ENCODE measurements at places on chromosomes 16 and 17.

DNA sequence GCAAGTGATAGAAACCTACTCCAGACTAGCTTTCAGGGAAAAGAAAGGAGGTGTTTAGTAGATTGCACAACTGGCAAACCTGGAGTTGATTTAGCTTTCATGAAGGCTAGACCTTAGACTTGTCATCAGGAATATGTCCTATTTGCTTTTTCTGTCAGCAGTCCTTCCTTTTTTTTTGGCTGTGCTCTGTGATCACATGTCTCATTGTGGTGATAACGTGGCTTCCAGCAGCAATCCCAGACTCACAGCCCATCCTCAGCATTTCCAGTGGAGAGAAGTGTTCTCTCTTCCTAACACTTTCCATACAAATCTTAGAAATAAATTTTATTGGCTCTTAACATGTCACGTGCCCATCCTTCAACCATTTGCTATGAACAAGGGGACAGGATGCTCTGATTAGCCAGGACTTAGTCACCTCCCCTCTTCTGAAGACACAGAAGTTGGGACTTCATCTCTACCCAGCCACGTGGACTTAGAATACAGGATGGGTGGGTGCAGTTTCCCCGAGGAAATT is 74.7 kb downstream of the CDH13 start:
- no peak for DNase-seq

GRCh38 chr17:1110862-1111598 is 68.8 kb downstream of the ABR start:
- DNase-seq: no peak

GRCh38 chr16:84918006-84918909 is 93.1 kb downstream of the ZDHHC7 start:
- DNase-seq: no peak

DNA sequence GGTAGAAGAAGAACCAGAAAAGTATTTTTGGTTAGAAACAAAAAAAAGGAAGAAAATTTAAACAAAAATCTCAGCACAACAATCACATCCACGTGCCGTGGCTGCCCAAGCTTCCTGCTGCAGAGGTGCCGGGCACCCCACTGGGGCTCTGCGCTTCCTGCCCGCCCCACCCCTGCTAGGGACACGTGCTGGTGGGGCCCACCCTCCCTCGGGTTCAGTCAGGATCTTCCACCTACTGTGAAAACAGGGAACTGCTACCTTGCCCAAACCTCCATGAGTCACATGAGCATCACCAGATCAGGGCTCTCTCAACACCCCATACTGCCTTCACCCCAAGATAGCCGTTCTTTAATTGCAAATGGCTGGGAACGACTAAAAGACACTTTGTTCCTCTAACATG is 24.4 kb upstream of the CYTH1 start:
- no peak for DNase-seq

- no peak for DNase-seq
These were observed 2.0 kb downstream of the CACNA1G start for GRCh38 chr17:50562242-50563091.

DNA sequence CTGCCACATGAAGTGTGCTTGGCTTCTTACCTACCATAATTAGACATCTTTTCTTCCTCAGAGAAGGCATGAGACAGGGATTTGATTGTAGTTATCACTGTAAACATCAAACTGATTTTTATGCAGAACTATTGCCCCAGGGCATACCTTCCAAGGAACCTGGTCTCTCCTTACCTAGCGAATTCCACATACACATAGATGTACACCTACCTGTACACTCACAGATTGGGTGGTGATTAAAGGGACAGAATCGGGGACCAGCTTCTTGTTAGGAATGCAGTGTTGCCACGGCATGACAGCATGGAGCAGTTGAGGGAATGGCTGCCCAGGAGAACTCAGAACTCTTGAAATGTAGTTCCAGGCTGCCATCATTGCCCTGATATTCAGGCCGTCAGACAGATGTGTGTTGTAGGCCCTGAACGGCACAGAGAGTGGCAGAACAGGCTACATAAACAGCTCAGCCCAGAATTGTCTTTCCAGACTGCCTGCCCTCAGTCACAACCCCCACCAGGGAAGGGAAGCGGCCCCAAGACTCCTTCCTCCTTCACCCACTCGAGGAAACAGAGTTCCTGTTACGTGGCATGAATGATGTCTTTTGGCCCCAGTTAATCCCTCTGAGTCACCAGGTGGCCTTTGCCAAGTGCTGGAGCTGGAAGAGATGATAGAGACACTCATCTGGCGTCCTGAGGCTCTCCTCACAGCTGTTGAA is 17.8 kb upstream of the NAGLU start:
- DNase-seq: no peak

GRCh38 chr17:8707332-8708024 is 37.2 kb downstream of the CCDC42 start:
- no peak for DNase-seq

DNA sequence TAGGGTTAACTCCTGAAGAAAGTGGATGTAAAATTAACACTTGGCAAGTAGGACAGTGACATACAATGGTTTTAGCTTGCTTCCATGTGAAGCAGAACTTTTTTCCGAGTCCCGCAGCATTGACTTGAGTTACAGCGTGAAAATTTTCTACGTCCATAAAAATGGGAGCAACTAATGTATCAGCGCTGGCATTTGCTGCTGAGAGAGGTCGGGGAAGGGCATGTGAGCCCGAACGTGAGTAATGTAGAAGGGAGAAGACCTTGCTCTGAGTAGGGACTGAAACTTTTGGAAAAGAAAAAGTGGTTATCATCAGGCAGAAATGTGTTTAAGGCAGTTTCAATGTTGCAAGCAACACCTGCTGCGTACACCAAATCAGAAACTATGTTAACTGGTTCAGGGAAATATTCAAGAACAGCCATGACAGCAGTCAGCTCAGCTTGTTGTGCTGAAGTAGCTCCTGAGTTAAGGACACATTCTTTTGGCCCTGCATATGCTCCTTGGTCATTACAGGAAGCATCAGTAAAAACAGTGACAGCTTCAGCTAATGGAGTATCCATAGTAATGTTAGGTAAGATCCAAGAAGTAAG is 70.9 kb upstream of the ARL4D start:
- DNase-seq: no peak

DNA sequence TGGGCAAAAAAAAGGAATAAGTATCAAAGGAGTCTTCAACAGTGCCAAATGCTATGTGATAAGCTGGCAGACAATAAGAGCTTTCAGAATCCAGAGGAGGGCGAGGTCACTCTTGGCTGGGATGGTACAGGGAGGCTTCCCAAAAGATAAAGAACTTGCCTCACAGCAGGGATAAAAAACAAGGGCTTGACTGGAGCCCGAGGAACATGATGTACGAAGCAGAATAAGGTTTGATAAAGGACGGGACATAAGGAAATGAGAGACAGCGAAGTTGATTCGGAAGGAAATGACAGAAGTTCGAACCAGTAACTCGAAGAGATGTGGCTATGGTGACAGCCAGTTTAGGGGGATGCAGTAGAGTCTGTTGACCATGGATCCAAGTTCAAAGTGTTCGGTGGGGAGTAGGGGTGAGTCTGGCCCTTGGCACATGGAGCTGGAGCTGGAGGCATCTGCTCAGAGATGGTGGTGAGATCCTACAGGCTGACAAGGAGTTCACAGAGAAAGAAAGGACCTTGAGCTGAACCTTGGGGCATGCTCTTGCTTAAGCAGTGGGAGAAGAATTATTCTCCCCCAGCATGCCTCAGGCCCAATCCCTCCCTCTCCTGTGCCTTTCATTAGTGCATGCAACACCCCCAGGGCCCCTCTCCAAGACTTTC is 137.6 kb upstream of the RCVRN start:
- no peak for DNase-seq

- no peak for DNase-seq
These were observed 28.8 kb downstream of the NLRC3 start for GRCh38 chr16:3548445-3548844.
